ENCODE measurements at places on chromosomes 4 and X.
A peak's percentile ranks its signal among the peaks of the same experiment; 100 is the strongest.

- DNase-seq = no peak
These were observed 216.4 kb downstream of the PALLD start for GRCh38 chr4:168713253-168713652.

- no peak for DNase-seq
These were observed 260.1 kb upstream of the FTHL17 start for GRCh38 chrX:31331928-31332327.

GRCh38 chr4:167550021-167550420 lies 315.7 kb upstream of the SPOCK3 start:
- no peak for DNase-seq

GRCh38 chrX:81195712-81196111 lies 6.0 kb downstream of the HMGN5 start:
- DNase-seq = peak; percentile 46

DNA sequence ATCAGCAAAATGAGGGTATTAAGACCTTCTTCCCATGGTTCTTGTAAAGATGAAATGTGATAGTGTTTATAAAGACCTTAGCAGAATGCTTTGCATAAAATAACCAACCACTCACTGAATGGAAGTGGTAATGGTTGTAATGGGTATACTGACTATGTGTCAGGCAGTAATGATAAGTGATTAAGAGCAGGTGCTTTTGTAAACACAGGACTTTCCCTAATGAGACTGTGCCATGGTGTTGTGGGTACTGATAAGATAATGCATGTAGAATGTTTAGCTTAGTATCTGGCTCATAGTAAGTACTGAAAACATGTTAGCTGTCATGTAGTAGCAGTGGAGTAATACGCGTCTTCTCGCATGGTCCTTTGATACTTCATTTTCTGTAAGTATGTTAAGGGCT lies 6.9 kb downstream of the LSM6 start:
- no peak for DNase-seq

- DNase-seq = peak; percentile 18
These were observed 13.0 kb downstream of the PPP1R3F start for GRCh38 chrX:49282647-49283011.

DNA sequence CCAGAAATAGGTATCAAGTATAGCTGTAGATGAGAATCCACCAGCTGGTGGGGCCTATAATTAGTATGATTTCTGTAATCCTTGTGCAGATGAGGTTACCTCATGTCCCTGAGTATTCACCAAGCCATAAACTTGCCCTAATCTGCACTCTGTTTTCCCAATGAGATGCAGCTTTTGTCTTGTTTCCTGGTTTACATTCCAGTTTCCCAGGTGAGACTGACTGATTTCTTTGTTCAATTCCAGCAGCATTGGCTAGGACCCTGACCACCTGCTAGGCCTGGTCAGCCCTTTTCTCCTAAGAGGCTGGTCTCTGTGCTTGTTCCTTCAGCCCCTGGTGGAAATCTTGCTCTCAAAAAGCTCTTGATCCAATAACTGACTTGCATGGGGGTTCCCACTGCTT lies 44.6 kb downstream of the GABRB1 start:
- no peak for DNase-seq

- peak; percentile 7 for DNase-seq
These were observed 306.3 kb downstream of the ANK2 start for GRCh38 chr4:113355550-113356371.

- no peak for DNase-seq
These were observed 54.4 kb downstream of the HMX1 start for GRCh38 chr4:8817096-8817812.

DNA sequence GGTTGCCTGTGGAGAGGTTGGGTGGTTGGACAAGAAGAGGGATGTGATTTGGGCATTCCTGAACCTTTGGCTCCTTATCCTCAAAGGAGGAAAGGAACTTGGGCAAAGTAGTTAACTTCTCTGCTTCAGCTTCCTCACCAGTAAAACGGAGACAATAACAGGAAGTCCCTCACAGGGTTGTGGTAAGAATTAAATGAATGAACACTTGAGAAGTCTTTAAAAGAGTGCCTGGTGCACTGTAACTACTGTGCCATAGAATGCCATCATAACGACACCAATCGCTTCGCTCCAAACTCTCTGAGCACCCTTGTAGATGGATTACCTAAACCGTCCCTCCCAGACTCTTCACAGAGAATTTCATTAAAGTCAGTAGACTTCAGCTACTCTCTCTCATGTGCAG lies 10.5 kb downstream of the ZCCHC18 start:
- no peak for DNase-seq

- DNase-seq = no peak
These were observed 130.5 kb downstream of the CPEB2 start for GRCh38 chr4:15132739-15133138.

GRCh38 chr4:101187841-101188240 lies 159.5 kb downstream of the PPP3CA start:
- no peak for DNase-seq

GRCh38 chrX:152061083-152061482 lies 77.3 kb downstream of the MAGEA10 start:
- no peak for DNase-seq

DNA sequence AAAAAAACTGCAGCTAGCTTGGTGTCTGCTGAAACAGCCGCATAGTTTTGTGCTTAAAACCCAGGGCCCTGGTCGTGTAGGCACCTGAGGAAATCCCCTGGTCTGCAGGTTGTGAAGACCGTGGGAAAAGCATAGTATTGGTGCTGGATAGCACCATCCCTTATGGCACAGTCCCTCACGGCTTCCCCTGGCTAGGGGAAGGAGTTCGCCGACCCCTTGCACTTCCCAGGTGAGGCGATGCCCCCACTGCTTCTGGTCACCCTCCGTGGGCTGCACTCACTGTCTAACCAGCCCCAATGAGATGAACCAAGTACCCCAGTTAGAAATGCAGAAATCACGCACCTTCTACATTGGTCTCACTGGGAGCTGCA lies 1105.1 kb downstream of the STPG2 start:
- no peak for DNase-seq

GRCh38 chr4:81359207-81359606 lies 112.5 kb downstream of the RASGEF1B start:
- DNase-seq = no peak

- DNase-seq = peak; percentile 71
These were observed 97.3 kb upstream of the DCLK2 start for GRCh38 chr4:149980941-149981340.

- no peak for DNase-seq
These were observed 118.9 kb upstream of the USP9X start for GRCh38 chrX:40966213-40966820.

- no peak for DNase-seq
These were observed 103.0 kb downstream of the TENM3 start for GRCh38 chr4:182346250-182346649.

DNA sequence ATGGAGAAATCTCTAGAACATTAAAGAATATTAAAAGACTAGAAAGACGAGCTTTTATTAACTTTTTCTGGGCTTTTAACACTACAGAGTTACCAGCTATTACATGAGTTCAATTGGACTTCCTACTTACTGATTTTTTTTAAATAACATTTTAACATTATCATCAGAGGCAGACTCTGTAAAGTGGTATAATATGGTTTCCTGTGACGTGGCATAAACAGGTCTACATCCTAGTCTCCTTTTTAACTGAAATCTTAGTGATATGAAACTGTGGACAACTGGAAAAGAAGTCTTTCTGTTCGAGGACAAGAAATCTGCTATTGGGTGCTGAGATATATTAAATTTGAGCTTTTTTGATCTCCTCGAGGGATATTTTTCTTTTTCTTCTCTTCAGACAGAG lies 48.7 kb upstream of the ABCG2 start:
- no peak for DNase-seq
